NCI-H187 treated with DMSO at 0.1 percent for 48 hours (cell line): ENCODE measurements at places on chromosomes 12 and 14.

- no peak for DNase-seq
Measured at GRCh38 chr12:80551897-80552296, 107.9 kb downstream of the PTPRQ start.

DNA sequence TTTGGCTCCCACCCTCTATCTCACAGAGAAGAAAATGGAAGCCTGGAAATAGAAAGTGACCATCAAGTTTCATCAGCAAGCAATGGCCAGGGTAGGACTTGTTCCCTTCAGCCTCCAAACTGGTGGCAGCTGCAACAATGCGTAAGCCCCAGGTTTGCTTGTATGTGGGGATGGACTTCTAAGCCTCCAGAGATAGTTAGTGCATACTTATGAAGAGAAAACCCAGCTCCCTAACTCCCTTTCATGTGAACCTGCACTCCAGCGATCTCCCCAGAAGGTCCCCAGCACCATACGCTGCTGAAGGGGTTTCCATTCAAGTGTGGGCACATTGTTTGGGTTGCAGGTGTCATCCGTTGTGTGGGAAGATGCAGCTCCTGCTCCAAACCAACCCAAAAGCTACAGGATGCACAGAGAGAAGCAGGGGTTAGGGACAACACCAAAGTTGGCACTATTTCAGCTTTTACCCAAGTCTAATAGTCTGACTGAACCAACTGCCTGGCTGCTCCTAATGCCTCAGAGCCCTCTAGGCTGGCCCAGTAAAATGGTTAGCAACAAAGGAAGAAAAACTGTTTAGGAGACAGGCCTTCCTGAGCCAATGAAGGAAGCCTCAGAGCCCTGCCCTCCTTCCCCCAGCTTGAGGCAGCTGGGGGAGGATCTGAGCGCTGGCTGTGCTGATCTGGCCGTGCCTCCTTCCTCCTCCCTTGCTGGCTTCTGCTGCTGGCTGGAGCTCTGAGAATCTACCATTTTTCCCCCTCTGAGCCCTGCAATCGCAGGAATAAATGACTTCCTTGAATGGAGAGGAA is 12.3 kb downstream of the ZFP36L1 start:
- DNase-seq, result no peak

- DNase-seq, result no peak
Measured at GRCh38 chr12:6765048-6765633, 1.0 kb upstream of the PTMS start.

- DNase-seq, result no peak
Measured at GRCh38 chr14:91732439-91732838, 553 bp upstream of the CATSPERB start.

DNA sequence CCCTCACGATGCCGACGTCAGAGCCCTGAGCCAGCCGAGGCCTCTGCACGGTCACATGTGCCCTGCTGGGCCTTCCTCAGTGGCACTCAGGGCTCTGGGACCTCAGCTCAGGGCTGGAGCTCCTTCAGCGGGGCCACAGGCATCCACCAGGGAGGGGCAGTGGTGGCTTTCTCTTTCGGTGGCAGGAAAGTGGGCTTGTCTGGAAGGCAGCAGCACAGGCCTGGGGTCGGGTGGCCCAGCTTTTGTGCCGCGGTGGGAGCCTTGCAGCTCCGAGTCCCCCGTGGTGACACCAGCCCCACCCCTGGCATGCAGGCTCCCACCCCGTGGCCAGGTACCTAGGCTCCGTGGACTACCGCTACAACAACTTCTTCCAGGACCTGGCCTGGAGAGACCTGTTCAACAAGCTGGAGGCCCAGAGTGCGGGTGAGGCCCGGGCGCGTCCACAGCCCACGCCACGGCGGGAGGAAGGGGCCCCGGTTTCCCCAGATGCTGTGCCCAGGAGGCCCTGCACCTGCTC is 14.2 kb upstream of the TEX22 start:
- no peak for DNase-seq

GRCh38 chr14:85607651-85608081 is 77.7 kb downstream of the FLRT2 start:
- no peak for DNase-seq

GRCh38 chr14:33707716-33708115 is 243.2 kb downstream of the EGLN3 start:
- no peak for DNase-seq

- peak; percentile 51 for DNase-seq
Measured at GRCh38 chr12:91382081-91382543, 199.5 kb upstream of the DCN start.

DNA sequence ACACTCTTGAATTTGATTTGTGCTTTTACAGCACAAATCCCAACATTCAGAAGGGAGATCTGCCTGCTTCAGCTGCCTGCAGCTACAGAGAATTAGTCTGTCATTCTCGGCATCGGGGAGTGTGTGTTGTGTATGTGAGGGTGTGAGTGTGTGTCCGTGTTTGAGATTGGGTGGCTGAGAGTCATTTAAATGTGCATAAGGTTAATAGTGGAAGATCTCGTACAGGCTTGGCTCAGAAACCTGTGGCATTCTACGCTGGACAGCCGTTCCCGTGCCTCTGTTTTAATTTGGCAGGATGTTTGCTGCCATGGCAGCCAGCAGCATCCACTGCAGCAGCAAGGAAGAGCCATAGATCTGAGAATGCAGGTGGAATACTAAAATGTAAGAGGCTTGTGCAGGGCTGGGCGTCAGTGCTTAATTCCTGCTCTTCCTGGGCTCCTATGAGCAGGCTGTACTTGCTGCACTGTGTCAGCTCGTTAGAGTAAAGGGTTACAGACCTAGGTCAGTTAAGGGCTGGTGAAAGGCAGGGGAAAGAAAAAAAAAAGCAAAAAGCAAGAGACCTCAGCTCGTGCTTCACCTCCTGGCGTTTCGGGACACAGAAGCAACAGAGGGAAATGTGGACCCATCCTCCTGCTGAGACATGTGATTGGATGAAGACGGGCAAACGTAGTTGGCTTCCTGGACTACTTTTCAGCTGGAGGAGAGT is 205.4 kb downstream of the NAV3 start:
- DNase-seq, result no peak

GRCh38 chr12:90679674-90680073 is 275.3 kb downstream of the CCER1 start:
- no peak for DNase-seq

- DNase-seq, result no peak
Measured at GRCh38 chr12:124566997-124567672, at the start of gene NCOR2. TSS of gene NCOR2 (minus strand) at chr12:124567612. CDS start at chr12:124495251, 72,361 bp downstream.

GRCh38 chr12:52387859-52388258 is 2.4 kb upstream of the KRT84 start:
- DNase-seq, result no peak

DNA sequence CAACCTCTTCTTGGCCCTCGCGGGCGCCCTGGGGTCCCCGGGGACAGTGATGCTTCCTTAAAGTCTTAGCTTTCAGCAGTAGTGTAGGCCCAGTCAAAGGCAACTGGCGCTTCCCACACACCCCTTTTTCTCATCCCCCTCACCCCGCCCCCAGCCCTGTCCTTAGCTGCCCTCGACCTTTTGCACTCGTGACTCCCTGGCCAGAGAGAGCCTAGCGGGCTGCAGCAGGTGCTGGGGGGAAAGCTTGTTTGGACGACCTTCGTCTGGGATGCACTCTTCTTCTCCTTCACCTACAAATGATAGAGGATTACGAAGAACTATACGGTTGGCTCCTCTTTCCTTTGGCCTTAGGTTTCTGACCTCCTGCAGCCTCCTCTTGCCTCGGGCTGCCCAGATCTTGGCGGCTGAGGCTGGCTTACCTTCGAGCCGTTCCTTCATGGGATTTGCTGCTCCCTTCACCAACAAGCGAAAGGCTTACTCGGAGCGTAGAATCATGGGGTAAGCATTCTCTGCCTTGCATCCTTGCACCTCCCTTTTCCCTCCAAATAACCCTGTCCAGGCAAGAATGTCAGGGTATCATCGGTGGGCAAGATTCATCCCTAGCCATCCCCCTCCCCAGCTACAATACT is 815 bp downstream of the COQ10A start:
- no peak for DNase-seq

GRCh38 chr14:91256661-91257060 is 12.2 kb upstream of the GPR68 start:
- DNase-seq, result no peak

DNA sequence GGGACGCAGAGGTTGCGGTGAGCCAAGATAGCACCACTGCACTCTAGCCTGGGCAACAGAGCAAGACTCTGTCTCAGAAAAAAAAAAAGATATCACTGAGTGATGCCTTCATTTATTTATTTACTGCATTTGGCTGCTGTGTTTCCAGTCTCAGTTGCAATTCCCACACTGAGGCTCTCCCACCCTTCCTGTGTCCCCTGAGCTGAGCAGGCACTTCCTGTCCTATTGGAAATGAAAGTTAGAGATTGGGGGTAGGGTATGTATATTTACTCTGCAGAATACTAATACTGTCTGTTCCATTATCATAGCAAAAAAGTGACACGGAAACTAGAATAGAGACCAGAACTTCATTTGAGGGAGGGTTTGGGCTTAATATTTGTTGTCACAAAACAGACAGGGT is 1.6 kb upstream of the RBMS2 start:
- DNase-seq, result no peak

DNA sequence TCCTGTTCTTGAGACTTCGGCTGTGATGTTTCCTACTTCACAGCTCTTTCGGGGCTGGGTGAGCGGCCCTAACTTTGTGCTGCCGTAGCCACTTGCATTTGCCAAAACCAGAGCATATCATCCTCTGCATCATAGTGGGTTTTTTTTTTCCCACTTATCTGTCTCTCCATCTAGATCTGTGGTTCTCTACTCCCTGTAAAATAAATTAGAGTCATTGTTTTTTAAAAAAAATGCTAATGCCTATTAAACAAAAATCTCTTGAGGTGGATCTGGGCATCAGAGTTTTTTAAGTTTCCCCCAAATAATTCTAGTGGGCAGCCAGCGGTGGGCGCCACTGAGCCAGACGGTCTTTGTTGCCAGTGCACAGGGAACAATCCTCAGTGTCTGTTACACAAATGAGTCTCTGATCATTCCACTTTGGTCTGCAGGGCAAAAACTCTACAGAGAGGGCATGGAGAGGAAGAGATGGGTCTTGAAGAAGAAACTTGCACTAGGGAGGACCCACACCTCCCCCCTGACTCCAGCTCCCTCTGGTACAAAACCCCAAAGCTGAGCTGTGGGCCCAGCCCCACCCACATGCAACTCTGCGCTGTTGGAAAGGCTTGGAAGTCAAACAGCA is 62.4 kb upstream of the BCL2L14 start:
- DNase-seq, result no peak

GRCh38 chr12:59431266-59431665 is 164.6 kb upstream of the SLC16A7 start:
- no peak for DNase-seq

GRCh38 chr12:38282886-38283285 is 33.7 kb upstream of the ALG10B start:
- no peak for DNase-seq

GRCh38 chr12:127588249-127588648 is 678.7 kb upstream of the TMEM132C start:
- DNase-seq, result no peak

DNA sequence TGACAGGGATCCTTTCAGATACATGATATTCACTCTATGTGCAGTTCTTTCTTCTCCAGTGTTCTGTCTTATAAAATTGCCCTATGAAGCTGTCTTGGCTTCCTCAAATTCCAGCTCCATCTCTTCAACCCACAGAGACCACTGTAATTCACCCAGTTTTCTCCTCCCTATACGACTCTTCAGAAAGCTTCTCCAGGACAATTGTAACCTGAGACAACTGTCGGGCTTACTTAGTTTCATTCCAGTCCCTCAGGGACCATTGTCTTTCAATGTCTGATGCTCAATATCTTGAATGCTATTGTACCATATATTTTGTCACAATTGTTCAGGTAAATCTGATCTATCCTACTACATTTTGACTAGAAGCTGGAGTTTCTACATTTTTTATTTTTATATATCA is 345.3 kb downstream of the RPL10L start:
- no peak for DNase-seq

DNA sequence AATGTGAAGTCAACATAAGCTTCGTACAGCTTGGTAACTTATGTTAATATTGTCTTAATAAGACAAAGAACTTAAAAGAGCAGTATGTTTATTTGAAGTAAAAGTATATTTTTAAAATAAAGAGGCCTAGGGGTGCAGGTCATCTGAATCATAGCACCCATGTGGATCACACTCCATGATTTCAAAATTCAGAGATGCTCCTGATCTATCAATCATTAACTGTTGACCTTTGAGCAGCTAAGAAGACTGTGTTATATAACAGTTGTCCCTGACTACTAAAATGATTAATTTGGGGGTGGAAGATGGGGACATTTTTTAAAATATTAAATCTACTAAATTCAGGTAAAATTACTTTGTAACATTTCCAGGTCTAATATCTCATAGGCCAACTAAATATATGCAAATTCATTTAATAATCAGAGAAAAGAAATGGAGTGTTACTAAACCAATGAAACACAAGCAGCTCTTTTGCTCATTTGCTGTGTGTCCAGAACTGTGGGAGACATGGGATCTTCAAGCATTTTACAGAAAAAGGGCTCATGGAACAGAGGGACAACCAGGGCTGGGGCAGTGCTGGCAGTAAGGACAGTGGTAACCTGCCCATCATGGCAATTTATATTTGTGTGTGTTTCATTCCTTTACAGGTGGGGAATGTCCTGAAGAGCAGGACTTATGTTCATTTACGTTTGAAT is 120.7 kb upstream of the PCED1B start:
- DNase-seq, result no peak

- DNase-seq, result no peak
Measured at GRCh38 chr12:39365364-39366001, 77.4 kb downstream of the KIF21A start.

GRCh38 chr12:27219693-27220054 is 24.4 kb upstream of the STK38L start:
- no peak for DNase-seq

DNA sequence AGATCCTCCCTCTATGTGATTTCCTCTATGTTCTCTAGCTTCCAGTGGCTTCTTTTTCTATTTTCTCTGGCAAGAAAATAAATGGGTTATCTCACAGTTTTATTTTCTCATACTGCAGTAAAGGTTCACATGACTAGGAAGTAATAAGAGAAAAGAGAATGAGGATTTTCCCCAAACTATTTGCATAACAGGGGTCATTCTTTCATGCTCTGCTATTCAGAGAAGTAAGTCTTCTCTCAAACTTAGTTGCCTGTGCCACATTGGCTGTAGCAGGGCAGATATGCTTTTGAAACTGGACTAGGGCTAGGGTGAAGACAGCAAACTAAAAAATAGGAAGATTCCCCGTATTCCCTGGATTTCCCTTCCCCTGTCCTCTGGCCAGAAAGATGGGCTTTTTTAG is 57.4 kb downstream of the ACSM4 start:
- no peak for DNase-seq

DNA sequence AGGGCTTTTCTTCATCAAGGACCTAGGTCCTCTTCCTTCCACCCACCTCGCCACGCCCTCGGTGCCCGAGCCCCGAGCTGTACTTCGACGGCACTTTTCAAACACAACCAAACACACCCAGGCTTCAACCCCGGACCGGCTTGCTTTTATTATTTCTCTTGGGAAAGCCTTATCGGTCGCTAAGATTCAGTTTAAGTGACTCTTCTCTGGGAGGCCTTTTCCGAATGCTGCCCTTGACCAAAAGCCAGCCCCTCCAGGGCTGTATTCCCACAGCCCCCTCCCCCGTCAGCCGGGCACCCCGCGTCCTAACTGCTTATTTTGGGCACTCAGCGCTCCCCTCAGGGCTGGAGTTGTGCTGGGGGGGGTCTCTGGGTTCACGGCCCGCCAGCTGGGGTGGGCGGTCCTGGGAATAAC is 644 bp upstream of the PPP4R4 start:
- no peak for DNase-seq
